SK-N-SH (cell line): ENCODE measurements at places on chromosomes 2 and 18. TPM values are rescaled to one million over a fixed set of nuclear protein-coding genes. Genes with fewer than 3 reads are reported as not detected.
A peak's percentile ranks its signal among the peaks of the same experiment; 100 is the strongest.

LOXHD1 gene
- not detected in 2 replicates for polyA plus RNA-seq

ANKMY1 gene
- polyA plus RNA-seq, result 12.1 and 15.9 TPM in 2 replicates

C2orf66 gene
- 0.64 and 0.71 TPM in 2 replicates for polyA plus RNA-seq

RIT2 gene
- polyA plus RNA-seq, result 0.06 TPM in 1 of 2 replicates, not detected in the other

CAPN14 gene
- polyA plus RNA-seq, result 0.08 and 0.11 TPM in 2 replicates

PTH2R gene
- polyA plus RNA-seq, result 4.0 and 5.3 TPM in 2 replicates

GRCh38 chr2:203928849-203929248 lies 7.7 kb upstream of the ICOS start:
- H3K27ac ChIP-seq, result no peak overlapping the region
- H3K4me1 ChIP-seq, result no peaks in the 10 kb centered on the region
- H3K36me3 ChIP-seq, result no peaks in the 10 kb centered on the region
- H3K27me3 ChIP-seq, result no peaks in the 10 kb centered on the region

DNA sequence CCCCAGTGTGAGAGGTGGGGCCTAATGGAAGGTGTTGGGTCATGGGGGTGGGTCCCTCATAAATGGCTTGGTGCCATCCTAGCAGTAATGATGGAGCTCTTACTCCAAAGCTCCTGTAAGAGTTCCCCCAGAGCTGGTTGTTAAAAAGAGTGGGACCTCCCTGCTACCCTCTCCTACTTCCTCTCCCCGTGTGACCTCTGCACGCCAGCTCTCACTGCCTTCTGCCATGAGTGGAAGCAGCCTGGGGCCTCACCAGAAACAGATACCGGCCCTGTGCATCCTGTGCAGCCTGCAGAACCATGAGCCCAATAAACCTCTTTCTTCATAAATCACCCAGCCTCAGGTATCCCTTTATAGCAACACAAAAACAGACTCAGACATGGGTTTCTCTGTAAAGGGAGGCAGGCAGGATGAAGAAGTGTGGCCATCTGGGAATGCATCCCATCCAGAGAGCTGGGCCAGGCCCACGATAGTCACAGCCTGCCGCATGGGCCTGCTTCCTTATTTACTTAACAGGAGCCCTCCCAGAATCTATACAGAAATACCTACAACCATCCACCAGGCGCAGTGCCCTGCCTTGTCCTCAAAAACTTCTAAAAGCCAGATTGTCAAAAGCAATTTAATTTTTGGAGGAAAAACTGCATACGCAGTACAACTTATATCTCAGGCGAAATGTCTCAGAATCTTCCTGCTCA lies 7.5 kb downstream of the PRLH start:
- no peak overlapping the region for H3K27ac ChIP-seq
- no peaks in the 10 kb centered on the region for H3K36me3 ChIP-seq
- no peak overlapping the region for H3K4me3 ChIP-seq

GRCh38 chr2:1742681-1743395 lies 1.5 kb downstream of the PXDN start:
- peak overlapping the region; percentile 91 for H3K4me3 ChIP-seq
- peaks cover 6% of the 10 kb centered on the region for H3K36me3 ChIP-seq

DNA sequence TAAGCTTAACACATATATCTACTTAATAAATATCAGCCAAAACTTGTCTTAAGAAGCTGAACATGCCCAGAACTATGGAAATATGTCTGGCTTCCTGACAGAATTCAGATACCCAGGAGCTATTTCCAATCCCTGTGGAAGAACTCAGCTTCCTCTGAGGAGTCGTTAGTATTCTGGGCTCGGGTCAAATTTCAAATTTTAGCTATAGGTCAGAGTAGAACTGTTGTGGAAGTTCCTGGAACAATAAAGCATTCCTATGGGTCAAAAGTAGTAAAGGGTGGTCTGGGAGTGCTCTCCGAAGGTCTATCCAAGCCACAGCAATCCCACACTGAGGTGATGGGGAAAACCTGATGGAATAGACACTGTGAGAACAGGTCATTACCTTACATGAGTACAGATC lies 342.7 kb upstream of the CHST9 start:
- no peaks in the 10 kb centered on the region for H3K27me3 ChIP-seq
- no peak overlapping the region for H3K27ac ChIP-seq
- H3K4me3 ChIP-seq, result no peak overlapping the region
- no peaks in the 10 kb centered on the region for H3K36me3 ChIP-seq
- DNase-seq, result no peak
- no peaks in the 10 kb centered on the region for H3K4me1 ChIP-seq

- no peaks in the 10 kb centered on the region for H3K27me3 ChIP-seq
- H3K36me3 ChIP-seq, result no peaks in the 10 kb centered on the region
- H3K4me1 ChIP-seq, result no peaks in the 10 kb centered on the region
- H3K4me3 ChIP-seq, result no peak overlapping the region
- DNase-seq, result no peak
Measured at GRCh38 chr2:167827352-167828097, 419.9 kb downstream of the STK39 start.

DNA sequence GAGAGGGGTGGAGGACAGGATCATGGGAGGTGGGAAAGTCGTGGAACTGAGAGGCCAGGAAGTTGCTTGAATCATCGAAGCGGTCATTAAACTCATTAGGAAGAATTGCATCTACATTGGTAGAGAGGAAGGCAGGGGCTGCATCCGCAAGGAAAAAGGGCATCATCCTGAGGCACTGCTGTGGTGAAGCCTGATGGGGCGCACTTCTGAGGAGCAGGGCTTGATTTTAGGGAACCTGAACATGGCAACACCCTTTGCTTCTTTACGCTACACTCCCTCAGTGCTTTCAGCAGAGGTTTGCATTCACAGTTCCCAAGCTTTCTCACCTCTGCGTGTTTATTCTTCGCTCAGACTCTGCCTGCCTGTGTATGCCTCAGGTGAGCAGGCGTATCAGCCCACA lies 352.0 kb upstream of the RAB6C start:
- H3K4me3 ChIP-seq, result no peak overlapping the region
- H3K36me3 ChIP-seq, result no peaks in the 10 kb centered on the region
- H3K27me3 ChIP-seq, result no peaks in the 10 kb centered on the region
- no peaks in the 10 kb centered on the region for H3K4me1 ChIP-seq
- no peak overlapping the region for H3K27ac ChIP-seq

DNA sequence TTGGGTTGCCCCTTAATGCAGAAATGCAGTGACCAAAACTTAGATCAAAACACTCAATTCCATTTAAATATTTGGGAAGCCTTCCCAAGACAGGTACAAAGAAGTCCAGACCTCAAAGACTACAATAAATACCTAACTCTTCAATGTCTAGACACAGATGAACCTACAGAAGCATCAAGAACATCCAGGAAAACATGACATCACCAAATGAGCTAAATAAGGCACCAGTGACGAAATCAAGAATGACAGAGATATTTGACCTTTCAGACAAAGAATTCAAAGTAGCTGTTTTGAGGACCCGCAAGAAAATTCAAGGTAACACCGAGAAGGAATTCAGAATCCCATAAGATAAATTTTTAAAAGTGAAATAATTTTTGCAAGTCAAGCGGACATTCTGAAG lies 140.2 kb downstream of the XIRP2 start:
- no peak overlapping the region for H3K27ac ChIP-seq
- H3K36me3 ChIP-seq, result no peaks in the 10 kb centered on the region
- no peak for DNase-seq
- H3K4me3 ChIP-seq, result no peak overlapping the region
- no peaks in the 10 kb centered on the region for H3K27me3 ChIP-seq

- no peak for DNase-seq
- H3K4me1 ChIP-seq, result no peaks in the 10 kb centered on the region
- H3K36me3 ChIP-seq, result no peaks in the 10 kb centered on the region
- H3K27ac ChIP-seq, result no peak overlapping the region
- H3K4me3 ChIP-seq, result no peak overlapping the region
Measured at GRCh38 chr2:129802290-129802689, 177.2 kb upstream of the RAB6C start.

DNA sequence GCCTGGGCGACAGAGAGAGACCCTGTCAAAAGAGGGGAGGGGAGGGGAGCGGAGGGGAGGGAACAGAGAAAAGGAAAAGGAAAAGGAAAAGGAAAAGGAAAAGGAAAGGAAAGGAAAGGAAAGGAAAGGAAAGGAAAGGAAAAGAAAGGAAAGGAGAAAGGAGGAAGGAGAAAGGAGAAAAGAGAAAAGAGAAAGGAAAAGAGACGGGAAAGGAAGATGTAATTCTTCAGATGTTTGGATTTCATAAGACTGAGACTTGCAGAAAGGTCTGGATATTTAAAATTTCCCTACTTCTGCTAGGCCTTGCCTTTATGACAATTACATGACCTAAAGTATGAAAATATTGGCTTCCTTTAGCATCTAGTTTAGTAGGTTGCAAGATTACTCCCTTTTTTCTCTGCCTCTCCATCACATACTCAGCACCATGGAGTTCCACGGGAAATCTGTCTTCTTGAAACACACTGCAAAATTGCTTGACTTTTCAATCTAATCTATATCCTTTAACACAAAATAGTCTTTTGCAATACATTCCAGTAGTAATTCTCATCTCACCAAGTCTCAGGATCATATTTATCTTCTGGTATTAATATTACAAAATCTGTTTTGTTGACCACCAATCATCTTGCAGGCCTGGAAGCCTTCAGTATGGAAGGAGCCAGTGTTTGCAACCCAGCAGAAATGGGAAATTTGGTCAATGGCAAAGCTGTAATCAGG lies 383.5 kb downstream of the ZEB2 start:
- no peaks in the 10 kb centered on the region; the same call in 1 of the 2 replicates for H3K4me1 ChIP-seq
- DNase-seq, result no peak
- H3K27ac ChIP-seq, result no peak overlapping the region
- no peaks in the 10 kb centered on the region for H3K36me3 ChIP-seq
- no peak overlapping the region for H3K4me3 ChIP-seq

GRCh38 chr18:23387265-23387664 lies 65.8 kb upstream of the RIOK3 start:
- H3K4me3 ChIP-seq, result no peak overlapping the region
- no peaks in the 10 kb centered on the region for H3K27me3 ChIP-seq
- no peaks in the 10 kb centered on the region for H3K4me1 ChIP-seq
- no peak for DNase-seq
- no peaks in the 10 kb centered on the region for H3K36me3 ChIP-seq

DNA sequence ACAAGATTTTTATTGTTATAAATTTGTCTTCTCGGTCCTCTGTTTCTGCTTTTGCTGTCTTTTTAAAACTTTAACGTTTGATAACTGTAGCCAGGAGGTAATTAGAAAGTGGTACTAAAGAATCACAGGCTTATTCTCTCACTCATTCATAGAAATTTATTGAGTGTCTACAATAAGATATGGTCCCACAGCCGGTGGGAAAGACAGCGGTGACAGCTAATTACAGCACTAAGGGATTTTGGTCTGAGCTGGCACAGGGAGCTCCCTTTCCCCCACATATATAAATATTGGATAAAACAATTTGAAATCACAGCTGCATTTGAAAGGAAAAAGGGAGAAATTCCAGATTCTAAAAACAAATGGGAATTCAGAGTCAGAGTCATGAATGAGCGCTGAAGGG lies 93.1 kb upstream of the CAPN13 start:
- H3K36me3 ChIP-seq, result no peaks in the 10 kb centered on the region
- no peak for DNase-seq
- no peaks in the 10 kb centered on the region; the same call in 1 of the 2 replicates for H3K4me1 ChIP-seq
- H3K27me3 ChIP-seq, result no peaks in the 10 kb centered on the region
- no peak overlapping the region for H3K27ac ChIP-seq

DNA sequence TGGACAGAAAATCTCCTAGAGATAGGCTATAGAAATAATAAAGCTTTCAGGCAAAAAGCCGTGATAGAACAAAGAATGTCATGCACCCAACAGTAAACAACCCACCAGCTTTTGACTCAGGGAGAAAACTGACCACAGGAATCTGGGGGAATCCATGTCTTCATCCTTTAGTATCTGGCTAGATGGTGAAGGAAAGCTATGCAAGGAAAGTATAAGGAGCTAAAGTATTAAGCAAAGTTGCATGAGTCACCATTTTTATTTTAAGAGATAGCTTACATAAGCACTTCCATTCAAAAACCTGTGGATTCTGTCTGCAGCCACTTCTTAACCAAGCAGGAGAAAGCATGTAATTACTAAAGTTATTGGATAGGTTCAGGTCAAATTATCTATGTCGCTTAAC lies 363.8 kb downstream of the LRP1B start:
- no peaks in the 10 kb centered on the region for H3K4me1 ChIP-seq
- no peak overlapping the region; the same call in 1 of the 2 replicates for H3K27ac ChIP-seq
- no peak for DNase-seq
- no peaks in the 10 kb centered on the region for H3K36me3 ChIP-seq
- no peaks in the 10 kb centered on the region for H3K27me3 ChIP-seq
